CD4-positive, alpha-beta memory T cell (primary cell): ENCODE measurements at places on chromosomes 11 and 22. TPM values are rescaled to one million over a fixed set of nuclear protein-coding genes. Genes with fewer than 3 reads are reported as not detected.
A peak's percentile ranks its signal among the peaks of the same experiment; 100 is the strongest.

DNA sequence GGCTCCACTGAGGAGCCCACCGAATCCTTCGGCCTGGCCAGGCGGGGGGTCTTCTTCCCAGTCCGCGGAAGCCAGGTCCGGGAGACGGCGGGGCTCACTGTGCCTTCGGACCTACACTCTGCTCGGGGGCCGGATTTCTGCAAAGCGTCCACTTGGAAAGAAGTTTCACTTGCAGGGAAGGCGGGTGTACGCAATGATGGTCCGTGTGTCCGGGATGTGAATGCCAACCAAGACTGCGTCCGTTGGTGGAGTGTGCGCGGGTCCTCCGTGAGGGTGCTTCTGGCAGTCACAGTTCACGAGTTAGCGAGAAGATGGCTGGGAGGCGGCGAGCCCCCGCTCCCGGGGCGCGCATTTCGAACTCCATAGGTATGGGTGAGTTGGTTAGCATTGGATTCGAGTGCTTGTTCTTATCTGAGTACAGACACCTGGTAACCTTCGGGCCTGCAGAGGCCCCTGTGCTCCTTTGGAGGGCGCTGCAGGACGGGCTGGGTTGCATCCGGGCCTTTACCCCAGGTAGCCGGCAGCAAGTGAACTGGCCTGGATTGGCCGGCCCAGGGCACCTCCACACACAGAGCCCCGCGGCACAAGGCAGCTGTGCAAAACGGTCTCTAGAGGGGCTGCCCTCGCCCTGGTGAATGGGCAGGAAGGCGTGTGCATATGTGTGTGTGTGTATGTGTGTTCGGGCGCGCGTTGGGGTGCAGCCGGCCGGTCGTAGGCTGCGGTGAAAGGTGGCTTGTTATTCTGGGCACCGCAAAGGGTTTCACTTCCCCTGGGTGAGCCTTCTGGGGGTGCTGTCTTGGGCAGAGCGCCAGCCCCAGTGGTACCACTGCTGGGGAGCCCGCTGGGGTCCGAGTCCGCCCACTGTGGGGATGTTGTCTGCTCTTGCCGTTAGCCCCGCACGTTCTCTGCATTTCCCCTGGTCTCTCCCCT, 13.3 kb upstream of the CYP2R1 start:
- H3K27ac ChIP-seq = peak overlapping the region; percentile 68
- peak overlapping the region; percentile 99 for H3K4me3 ChIP-seq
- peaks cover 29% of the 10 kb centered on the region for H3K4me1 ChIP-seq
- peak; percentile 81 for DNase-seq
- no peaks in the 10 kb centered on the region for H3K27me3 ChIP-seq

- no peak for DNase-seq
- H3K4me1 ChIP-seq = no peaks in the 10 kb centered on the region
- H3K4me3 ChIP-seq = no peak overlapping the region
- H3K36me3 ChIP-seq = no peaks in the 10 kb centered on the region
- H3K27me3 ChIP-seq = no peaks in the 10 kb centered on the region
- no peak overlapping the region for H3K27ac ChIP-seq
Measured at GRCh38 chr11:99257131-99257530, 236.4 kb downstream of the CNTN5 start.

RAPSN gene
- total RNA-seq = 0.55 TPM

DNA sequence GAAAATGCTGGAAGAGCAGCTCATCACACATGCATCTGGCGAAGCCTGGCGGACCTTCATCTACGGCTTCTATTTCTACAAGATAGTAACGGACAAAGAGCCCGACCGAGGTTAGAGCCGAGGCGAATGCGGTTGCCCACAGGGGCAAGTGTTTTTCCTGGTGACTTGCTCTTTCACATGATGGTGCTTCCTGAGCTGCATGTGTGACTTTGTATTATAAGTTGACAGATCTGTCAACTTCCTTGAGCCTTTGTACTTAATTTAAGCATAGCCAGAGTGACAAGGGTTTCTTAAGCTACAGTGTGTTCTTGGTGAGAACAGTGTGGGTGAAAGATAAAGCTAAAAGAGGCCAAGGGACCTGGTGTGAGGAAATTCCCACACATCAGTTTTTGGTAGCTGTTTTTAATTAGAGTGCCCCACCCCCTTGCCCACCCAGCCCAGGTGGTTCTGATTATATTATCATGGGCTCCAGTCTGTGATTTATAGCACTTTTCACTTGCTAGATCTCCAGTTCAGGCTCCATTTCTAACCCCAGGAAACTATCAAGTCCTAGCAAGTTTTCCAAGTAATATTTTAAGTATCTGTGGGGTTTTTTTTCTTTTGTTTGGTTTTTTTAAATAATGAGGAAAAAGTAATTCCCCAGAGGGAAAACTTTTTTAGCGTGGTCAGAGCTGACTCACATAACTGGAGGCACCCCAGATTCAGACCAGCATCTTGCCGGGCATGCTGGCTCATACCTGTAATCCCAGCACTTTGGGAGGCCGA, 68.0 kb upstream of the YWHAH start:
- no peak overlapping the region for H3K4me3 ChIP-seq
- no peak for DNase-seq
- H3K4me1 ChIP-seq = no peaks in the 10 kb centered on the region

DCHS1 gene
- total RNA-seq = 6.7 TPM

YPEL4 gene
- total RNA-seq = 11.8 TPM

DNA sequence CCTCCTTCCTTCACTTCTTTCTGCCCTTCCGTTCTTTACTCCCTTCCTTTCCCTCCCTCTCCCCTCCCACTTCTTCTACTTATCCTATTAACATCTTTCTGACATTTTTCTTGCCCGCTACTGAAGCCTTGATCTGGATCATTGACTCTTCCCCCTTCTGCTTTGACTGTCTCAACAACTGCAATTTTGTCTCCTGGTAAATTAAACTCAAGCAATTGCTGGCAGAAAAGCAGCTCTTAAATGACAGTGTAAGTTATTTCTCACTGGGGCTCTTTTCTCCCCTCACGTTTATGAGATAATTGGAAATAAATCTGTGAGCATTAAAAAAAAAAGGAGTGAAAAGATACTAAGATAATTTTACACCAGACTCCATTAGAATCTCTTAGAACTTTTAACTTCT, 120.0 kb downstream of the SLC17A6 start:
- no peak overlapping the region for H3K27ac ChIP-seq
- no peak for DNase-seq
- no peaks in the 10 kb centered on the region for H3K4me1 ChIP-seq
- no peaks in the 10 kb centered on the region for H3K36me3 ChIP-seq
- no peak overlapping the region for H3K4me3 ChIP-seq

GRCh38 chr11:31783252-31783651, 27.9 kb downstream of the PAX6 start:
- H3K27me3 ChIP-seq = no peaks in the 10 kb centered on the region
- no peak for DNase-seq
- no peaks in the 10 kb centered on the region for H3K4me1 ChIP-seq

VSTM5 gene
- total RNA-seq = not detected

C11orf16 gene
- total RNA-seq = not detected

GRCh38 chr11:74257959-74258553, 53.4 kb downstream of the P4HA3 start:
- no peaks in the 10 kb centered on the region for H3K4me1 ChIP-seq
- no peak overlapping the region for H3K4me3 ChIP-seq
- no peak overlapping the region for H3K27ac ChIP-seq

- no peaks in the 10 kb centered on the region for H3K36me3 ChIP-seq
- H3K4me3 ChIP-seq = no peak overlapping the region
- H3K4me1 ChIP-seq = no peaks in the 10 kb centered on the region
- no peak for DNase-seq
- H3K27ac ChIP-seq = no peak overlapping the region
- H3K27me3 ChIP-seq = no peaks in the 10 kb centered on the region
Measured at GRCh38 chr22:33051960-33052839, 6.0 kb downstream of the SYN3 start.

CCDC116 gene
- total RNA-seq = 0.19 TPM

- no peaks in the 10 kb centered on the region for H3K36me3 ChIP-seq
- H3K4me3 ChIP-seq = no peak overlapping the region
- peaks cover 6% of the 10 kb centered on the region for H3K27me3 ChIP-seq
- peaks cover 30% of the 10 kb centered on the region for H3K4me1 ChIP-seq
- no peak overlapping the region for H3K27ac ChIP-seq
- DNase-seq = no peak
Measured at GRCh38 chr11:46240371-46240770, 37.1 kb upstream of the CREB3L1 start.

- H3K27me3 ChIP-seq = no peaks in the 10 kb centered on the region
- no peaks in the 10 kb centered on the region for H3K4me1 ChIP-seq
- H3K36me3 ChIP-seq = peaks cover 7% of the 10 kb centered on the region
- no peak for DNase-seq
- no peak overlapping the region for H3K27ac ChIP-seq
Measured at GRCh38 chr22:46908641-46909107, 146.2 kb downstream of the TBC1D22A start.

PRG2 gene
- total RNA-seq = not detected

- H3K4me1 ChIP-seq = no peaks in the 10 kb centered on the region
- H3K36me3 ChIP-seq = no peaks in the 10 kb centered on the region
- H3K27ac ChIP-seq = no peak overlapping the region
- H3K4me3 ChIP-seq = no peak overlapping the region
- no peak for DNase-seq
Measured at GRCh38 chr11:125441648-125442410, 54.2 kb downstream of the FEZ1 start.

- H3K4me1 ChIP-seq = no peaks in the 10 kb centered on the region
- H3K4me3 ChIP-seq = no peak overlapping the region
- H3K27me3 ChIP-seq = no peaks in the 10 kb centered on the region
- no peak for DNase-seq
- H3K36me3 ChIP-seq = no peaks in the 10 kb centered on the region
Measured at GRCh38 chr11:122523846-122524805, 131.4 kb upstream of the UBASH3B start.

- peaks cover 29% of the 10 kb centered on the region for H3K4me1 ChIP-seq
- H3K36me3 ChIP-seq = no peaks in the 10 kb centered on the region
- no peaks in the 10 kb centered on the region for H3K27me3 ChIP-seq
- peak overlapping the region; percentile 44 for H3K27ac ChIP-seq
- DNase-seq = peak; percentile 9
- no peak overlapping the region for H3K4me3 ChIP-seq
Measured at GRCh38 chr11:104798789-104799188, 99.5 kb downstream of the CASP12 start.

DNA sequence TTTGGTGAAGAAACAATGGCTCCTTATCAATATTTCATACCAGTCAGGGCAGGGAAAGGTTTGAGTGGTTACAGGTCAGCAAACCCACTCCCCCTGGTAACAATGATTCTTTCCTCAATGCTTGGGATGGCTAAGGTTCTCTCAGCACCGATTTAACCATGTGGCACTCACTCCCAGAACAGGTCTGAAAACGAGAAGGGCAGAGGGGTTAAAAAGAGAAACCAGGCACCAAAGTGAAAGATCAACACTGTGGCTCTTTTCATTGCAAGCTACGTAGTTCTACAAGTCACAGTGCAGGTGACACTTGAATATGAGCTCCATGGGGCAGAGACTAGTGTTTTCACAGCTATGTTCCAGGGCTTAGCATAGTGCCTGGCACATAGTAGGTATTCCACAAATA, 132.4 kb downstream of the PLEKHA7 start:
- H3K36me3 ChIP-seq = no peaks in the 10 kb centered on the region
- DNase-seq = no peak
- H3K4me1 ChIP-seq = no peaks in the 10 kb centered on the region
- H3K27me3 ChIP-seq = no peaks in the 10 kb centered on the region
- no peak overlapping the region for H3K4me3 ChIP-seq

CARNS1 gene
- total RNA-seq = 3.3 TPM

DNA sequence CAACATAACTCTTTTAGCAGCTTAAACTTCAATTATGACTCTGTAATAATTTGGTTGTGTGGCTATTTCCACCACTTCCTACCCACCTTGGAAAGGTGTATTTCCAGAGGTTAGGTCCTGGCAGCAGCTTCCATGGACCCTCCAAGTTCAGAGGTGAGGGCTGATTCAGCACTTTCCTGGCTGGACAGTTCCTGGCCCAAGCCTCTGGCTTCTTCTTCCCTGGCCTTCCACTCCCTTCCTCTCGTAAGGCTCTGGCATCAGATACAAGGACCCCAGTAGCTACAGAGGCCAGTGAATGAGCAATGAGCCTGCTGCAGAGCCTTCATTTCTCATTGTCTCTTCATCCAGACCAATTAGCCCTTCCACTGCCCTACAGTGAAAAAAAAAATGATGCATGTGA, 98.1 kb upstream of the KIRREL3 start:
- no peak overlapping the region for H3K27ac ChIP-seq
- no peak for DNase-seq
- no peaks in the 10 kb centered on the region for H3K36me3 ChIP-seq
- no peaks in the 10 kb centered on the region for H3K27me3 ChIP-seq
- H3K4me3 ChIP-seq = no peak overlapping the region

ZDHHC13 gene
- 16.1 TPM for total RNA-seq

DNA sequence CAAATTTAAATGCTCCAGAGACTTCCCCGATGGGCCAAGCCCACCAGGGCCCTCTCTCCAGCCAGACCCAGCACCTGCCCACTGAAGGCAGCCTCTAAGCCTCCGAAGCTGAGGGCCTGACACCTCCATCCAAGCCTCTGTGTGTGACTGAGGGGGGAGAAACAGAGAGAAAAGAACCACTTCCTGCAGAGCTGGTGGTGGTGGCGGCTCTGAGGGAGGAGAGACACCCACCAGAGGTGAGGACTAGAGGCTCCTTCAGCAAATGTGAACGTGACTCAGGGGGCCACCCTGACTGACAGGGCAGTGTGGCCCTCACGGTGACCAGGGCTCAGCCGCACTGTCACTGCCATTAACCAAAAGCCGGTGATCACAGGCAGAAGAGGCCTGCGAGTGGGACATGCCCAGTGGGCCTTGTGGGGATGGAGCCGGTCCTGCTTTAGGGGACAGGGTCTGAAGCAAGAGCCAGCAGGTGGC, 31.0 kb upstream of the CD5 start:
- H3K27me3 ChIP-seq = no peaks in the 10 kb centered on the region
- H3K27ac ChIP-seq = peak overlapping the region; percentile 63
- no peaks in the 10 kb centered on the region for H3K36me3 ChIP-seq
- H3K4me1 ChIP-seq = peaks cover 98% of the 10 kb centered on the region
- H3K4me3 ChIP-seq = peak overlapping the region; percentile 21
- peak; percentile 72 for DNase-seq

DNA sequence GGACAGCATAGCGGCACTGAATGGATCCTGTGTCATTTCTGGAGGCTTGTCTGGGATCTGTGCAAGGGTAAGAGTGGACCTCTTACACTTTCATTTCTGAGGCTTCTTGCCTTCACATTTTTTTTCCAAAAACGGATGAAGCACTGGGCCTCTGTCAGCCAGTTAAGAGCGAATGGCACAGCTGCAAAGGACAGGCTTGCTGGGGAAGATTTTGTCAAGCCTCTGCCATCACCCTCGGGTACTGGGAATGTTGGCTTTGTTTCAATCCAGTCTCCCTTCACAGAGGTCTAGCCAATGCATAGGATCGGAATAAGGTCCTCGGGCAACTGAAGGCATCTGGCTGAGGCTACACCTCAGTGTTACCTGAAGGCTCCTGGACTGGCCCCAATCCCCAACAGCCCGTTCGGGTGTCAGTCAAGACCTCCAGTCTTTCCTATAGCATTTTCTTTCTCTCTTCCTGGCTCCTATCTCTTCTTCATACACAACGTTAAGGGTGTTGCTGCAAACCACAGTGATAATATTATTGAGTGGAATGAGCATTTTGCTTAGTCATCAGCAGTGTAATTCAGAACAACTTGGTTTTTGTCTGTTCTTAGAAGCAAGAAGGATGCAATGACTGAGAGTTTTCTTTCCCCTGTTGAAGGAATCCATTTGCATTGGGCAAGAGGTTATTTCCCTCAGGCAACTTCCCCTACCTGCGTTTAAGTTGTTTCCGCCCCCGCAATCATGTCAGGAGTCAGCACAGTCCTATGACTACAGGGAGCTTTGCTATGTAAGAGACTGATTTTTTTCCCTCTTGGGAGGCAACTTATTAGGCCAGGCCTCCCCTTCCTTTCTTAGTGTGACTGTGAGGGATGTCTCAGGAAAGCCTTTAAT, 22.8 kb downstream of the NPAT start:
- peaks cover 78% of the 10 kb centered on the region for H3K4me1 ChIP-seq
- peak overlapping the region; percentile 35 for H3K27ac ChIP-seq
- peak; percentile 7 for DNase-seq
- no peak overlapping the region for H3K4me3 ChIP-seq
